ENCODE measurements at places on chromosomes 4 and X.

- no peak for DNase-seq
Observed at GRCh38 chrX:120823556-120823955, 52.1 kb downstream of the CT47B1 start.

- no peak for DNase-seq
Observed at GRCh38 chrX:134023851-134024281, 38.5 kb upstream of the GPC3 start.

DNA sequence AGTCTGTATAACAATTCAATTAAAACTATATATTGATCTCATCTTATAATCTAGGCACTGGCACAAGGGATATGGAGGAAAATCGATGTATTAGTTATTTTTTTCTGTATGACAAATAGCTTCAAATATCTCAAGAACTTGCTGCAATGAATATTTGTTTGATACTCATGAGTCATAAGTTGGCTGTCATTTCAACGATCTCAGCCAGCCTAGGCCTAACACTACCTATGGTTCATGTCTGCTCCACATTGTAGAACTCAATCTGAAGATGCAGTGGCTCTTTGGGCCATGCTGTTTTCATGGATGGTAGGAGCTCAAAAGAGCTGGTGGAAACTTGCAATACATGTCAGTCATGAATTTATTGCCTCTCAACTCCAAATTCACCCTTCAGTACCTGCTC is 44.7 kb downstream of the MAGEB17 start:
- no peak for DNase-seq

GRCh38 chr4:73275318-73275654 is 16.7 kb upstream of the ANKRD17 start:
- DNase-seq: no peak

DNA sequence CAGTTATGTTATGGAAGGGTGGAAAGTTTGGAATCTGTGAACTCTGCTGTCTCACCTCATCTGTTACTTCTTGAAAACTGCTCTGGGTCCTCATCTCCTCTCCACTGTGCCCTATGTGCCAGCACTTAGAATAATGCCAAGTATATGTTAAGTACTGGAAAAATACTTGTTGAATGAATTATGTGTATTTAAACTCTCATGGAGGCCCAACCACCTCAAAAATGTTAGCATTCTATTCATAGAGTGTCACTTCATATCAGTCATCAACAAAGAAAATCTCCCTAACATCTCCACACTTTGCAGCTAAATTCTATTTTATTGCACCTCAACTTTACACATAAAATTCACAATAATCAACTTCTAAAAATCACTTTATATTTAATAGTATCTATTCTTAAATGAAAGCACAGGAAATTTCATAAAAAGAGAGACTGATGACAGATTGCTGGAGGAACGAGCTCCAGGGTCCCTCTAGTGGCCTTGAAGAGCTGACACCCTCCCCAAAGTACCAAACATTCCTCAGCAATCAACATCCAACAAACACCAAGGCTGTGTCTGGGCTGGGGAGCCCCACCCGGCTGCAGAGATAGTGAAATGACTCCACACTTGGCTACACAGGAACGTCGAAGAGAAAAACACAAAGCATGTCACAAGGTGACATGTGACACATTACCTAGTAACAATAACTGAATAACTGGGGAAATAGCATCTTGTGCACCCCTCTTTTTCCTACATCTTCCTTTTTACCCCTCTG is 45.8 kb downstream of the SLC39A8 start:
- peak; percentile 1 for DNase-seq

- DNase-seq: no peak
Observed at GRCh38 chrX:36856849-36857248, 151.3 kb upstream of the FAM47C start.

DNA sequence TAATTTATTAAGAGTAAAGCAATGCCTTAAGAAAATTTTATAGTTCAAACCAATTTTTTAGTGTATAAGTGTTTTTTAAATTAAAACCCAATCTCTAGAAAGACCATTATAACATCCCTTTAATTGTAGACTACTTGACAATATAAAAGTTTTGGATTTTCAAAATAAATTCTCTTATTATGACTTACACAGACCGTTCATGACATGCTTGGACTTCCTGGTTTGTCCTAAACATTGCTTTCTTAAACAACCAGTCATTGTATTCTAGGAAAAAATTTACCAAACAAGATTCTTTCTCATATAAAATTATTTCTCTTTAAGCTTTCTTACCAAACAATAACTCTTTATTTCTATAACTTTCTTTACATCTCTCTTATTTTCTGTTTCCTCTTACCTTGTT is 49.0 kb upstream of the CXorf51A start:
- no peak for DNase-seq

- DNase-seq: no peak
Observed at GRCh38 chrX:70402721-70403120, 20.4 kb upstream of the GDPD2 start.
